ENCODE measurements at places on chromosomes 2 and 18. TPM values are rescaled to one million over a fixed set of nuclear protein-coding genes. Genes with fewer than 3 reads are reported as not detected.

DNA sequence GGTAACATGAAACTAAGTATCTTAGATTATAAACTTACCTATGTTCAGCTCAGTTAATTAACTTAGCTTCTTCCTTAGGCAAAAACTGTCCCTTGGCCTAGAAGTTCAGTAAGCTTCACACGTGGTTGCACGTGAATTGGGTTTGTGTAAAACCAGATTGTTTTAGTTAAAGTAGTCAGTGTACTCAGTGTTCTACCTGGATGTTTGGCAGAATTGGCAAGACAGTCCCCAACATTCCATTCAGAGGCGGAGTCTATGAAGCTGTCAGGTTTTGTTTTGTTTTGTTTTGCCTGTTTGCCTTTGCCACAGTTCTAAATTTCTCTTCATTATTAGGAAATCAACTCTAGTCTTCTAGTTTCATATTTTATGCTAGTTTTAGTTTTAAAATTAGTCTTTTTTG is 105.3 kb upstream of the ZEB2 start:
- H3K36me3 ChIP-seq, result peaks cover 4% of the 10 kb centered on the region
- no peak overlapping the region for H3K27ac ChIP-seq
- no peak for DNase-seq
- H3K27me3 ChIP-seq, result no peaks in the 10 kb centered on the region

- H3K27me3 ChIP-seq, result no peaks in the 10 kb centered on the region
- peaks cover 11% of the 10 kb centered on the region for H3K36me3 ChIP-seq
- DNase-seq, result peak; percentile 59
- H3K4me1 ChIP-seq, result peaks cover 17% of the 10 kb centered on the region
These were observed 142.8 kb upstream of the ALPP start for GRCh38 chr2:232235716-232236115.

GRCh38 chr2:148103946-148104345 is 83.1 kb downstream of the MBD5 start:
- no peak overlapping the region for H3K27ac ChIP-seq
- H3K4me1 ChIP-seq, result peaks cover 12% of the 10 kb centered on the region
- H3K36me3 ChIP-seq, result no peaks in the 10 kb centered on the region
- no peak for DNase-seq
- H3K4me3 ChIP-seq, result no peak overlapping the region
- H3K27me3 ChIP-seq, result no peaks in the 10 kb centered on the region

- no peak overlapping the region for H3K27ac ChIP-seq
- H3K4me3 ChIP-seq, result no peak overlapping the region
- no peaks in the 10 kb centered on the region for H3K27me3 ChIP-seq
These were observed 12.3 kb upstream of the MEP1B start for GRCh38 chr18:32177530-32177929.

DNA sequence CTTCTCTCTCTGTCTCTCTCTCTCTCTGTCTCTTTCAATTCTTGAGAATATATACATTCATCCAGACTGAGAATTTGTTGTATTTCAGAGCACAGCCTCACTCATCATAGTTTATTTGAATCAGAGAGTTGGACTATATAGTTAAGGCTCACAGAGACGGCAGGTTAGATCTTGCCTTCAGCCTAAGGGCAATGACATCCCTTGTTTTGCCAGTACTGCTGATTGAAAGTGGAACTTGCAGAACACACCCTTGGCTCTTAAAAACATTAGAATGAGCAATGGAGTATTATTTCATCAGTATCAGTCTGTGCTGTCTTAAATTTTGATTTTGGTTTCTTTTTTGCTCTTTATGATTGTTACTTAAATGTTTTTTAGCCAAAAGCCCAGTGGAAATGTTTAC is 62.0 kb upstream of the DSG1 start:
- no peak overlapping the region for H3K27ac ChIP-seq
- no peak for DNase-seq
- peaks cover 28% of the 10 kb centered on the region for H3K27me3 ChIP-seq
- no peak overlapping the region for H3K4me3 ChIP-seq

DNA sequence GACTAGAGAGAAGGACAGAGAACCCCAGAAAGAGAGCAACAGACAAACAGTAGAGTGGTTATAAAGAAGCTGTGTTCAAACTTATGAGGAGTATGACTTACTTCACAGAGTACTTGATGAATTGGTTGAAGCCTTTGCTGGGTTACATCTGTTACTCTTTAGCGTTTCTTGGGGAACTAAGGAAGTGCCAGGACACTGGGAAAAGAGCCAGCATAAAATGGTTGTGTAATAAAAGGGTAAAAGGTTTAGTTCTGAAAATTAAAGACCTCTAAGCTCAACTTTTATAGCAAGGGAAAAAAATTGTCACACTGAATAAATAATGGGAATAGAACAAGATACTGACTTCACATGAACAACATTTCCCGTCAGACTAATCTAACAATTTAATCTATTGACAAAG is 17.0 kb upstream of the STAT4 start:
- H3K27ac ChIP-seq, result peak overlapping the region; percentile 55
- H3K4me3 ChIP-seq, result no peak overlapping the region
- no peak for DNase-seq
- H3K27me3 ChIP-seq, result peaks cover 7% of the 10 kb centered on the region
- H3K36me3 ChIP-seq, result no peaks in the 10 kb centered on the region

DNA sequence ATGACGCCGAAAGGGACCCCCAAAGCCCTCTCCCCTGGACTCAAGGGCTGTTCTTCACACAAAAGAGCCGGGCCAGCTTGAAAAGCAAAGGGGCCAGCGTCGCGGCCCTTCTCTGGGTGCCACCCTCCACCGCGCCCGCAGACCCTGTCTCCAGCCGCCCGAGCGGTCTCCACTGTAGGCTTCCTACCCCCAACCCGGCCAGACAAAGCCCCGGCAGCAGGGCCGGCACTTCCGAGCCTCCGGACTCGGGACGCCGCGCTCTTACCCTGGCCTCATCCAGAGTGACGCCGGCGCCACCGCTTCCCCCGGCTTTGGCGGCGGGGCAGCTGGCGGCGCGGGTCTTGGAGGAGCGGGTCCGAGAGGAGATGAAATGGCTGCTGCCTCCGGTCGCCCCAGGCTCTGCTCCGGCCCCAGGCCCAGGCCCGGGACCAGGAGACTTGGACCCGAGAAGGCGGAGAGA is 603 bp downstream of the ATAD2B start:
- H3K27ac ChIP-seq, result peak overlapping the region; percentile 100
- peak; percentile 86 for DNase-seq
- peaks cover 48% of the 10 kb centered on the region for H3K4me1 ChIP-seq
- peak overlapping the region; percentile 93 for H3K4me3 ChIP-seq
- H3K36me3 ChIP-seq, result peaks cover 4% of the 10 kb centered on the region

GRCh38 chr2:24658531-24659202 is 134.5 kb downstream of the PTRHD1 start:
- H3K27me3 ChIP-seq, result no peaks in the 10 kb centered on the region
- no peak for DNase-seq
- H3K27ac ChIP-seq, result no peak overlapping the region
- H3K4me3 ChIP-seq, result no peak overlapping the region
- no peaks in the 10 kb centered on the region for H3K4me1 ChIP-seq

- peak overlapping the region; percentile 93 for H3K4me3 ChIP-seq
- peak overlapping the region; percentile 98 for H3K27ac ChIP-seq
- no peak for DNase-seq
- peaks cover 23% of the 10 kb centered on the region for H3K4me1 ChIP-seq
- H3K36me3 ChIP-seq, result no peaks in the 10 kb centered on the region
- H3K27me3 ChIP-seq, result no peaks in the 10 kb centered on the region
These were observed 563 bp upstream of the GMCL1 start for GRCh38 chr2:69828938-69829255.

DNA sequence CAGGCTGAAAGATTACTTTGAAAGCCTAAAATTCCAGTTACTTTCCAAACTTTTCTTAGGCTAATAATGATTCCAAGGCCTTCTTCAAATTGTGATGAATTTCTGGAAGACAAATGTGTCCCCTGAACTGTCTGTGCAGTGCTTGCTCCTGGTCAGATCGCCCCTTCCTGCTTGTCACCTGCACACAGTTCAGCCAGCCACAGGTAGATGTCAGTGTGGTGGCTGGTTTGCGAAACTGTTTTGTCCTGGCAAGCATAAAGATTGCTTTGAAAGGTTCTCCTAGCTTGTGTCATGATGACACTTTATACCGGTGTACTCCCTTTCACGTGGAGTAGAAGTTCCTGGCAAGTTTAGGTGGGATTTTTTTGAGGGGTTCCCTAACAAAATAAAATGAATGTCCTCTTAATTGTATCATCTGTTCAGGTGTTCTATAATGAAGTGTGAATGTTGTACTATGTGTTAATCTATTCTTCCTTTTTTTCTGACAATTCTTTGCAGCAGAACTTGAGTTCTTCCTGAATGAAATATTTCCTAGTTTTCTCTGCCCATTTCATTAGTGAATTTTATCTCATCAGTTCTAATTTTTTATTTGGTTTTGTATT is 298.8 kb downstream of the ZNF407 start:
- peaks cover 44% of the 10 kb centered on the region for H3K4me1 ChIP-seq
- H3K27ac ChIP-seq, result peak overlapping the region; percentile 8

DNA sequence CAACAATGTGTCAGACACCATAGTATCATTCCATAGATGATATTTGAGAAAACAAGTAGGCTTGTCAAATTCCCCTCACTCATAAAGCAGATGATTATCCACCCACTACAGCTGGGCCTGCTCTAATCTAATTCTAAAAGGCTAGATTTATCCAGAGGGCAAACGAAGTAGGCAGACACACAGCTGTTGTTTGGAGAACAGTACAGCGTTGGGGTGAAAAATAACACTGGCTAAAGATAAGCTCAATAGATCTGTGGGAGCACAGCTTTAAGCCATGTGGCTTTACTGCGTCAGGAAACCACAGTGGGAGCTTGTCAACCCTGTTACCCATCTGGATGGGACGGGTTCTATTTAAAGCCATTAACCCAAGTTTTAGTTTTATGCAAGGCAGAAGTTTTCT is 48.9 kb upstream of the COBLL1 start:
- peak overlapping the region; percentile 56 for H3K27ac ChIP-seq
- no peak overlapping the region for H3K4me3 ChIP-seq
- no peaks in the 10 kb centered on the region for H3K36me3 ChIP-seq
- no peaks in the 10 kb centered on the region for H3K27me3 ChIP-seq

DNA sequence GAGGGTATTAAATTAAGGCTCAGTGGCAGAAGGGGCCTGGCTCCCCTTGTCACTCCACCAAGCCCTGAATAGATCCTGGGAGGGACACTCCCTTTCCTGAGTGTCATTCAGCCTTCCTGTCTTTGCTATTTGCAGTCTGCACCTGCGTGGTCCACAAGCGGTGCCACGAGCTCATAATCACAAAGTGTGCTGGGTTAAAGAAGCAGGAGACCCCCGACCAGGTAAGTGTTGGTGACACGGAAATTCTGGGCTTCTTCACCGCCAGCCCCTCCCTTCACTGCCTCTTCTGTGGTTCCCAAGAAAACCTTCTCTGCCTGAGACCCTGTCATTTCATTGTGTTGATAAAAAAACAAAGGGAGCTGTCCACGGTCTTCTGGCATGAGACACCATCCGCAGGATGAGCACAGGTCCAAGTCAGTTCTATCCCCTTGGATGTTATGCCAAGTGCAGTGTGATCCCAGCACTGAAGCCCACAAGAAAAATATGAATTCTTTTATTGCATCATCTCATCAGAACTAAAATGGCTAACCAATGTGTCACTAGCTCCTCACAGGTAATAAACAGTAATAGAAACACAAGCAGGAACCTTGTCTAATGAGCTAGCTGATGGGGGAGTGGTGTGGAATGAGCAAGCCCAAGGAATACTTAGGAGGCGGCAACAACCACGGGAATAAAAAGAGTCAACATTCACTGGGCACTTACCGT is 316.9 kb upstream of the EPAS1 start:
- no peaks in the 10 kb centered on the region for H3K27me3 ChIP-seq
- no peak overlapping the region for H3K4me3 ChIP-seq
- peak; percentile 25 for DNase-seq
- H3K36me3 ChIP-seq, result peaks cover 5% of the 10 kb centered on the region
- no peak overlapping the region for H3K27ac ChIP-seq

DNA sequence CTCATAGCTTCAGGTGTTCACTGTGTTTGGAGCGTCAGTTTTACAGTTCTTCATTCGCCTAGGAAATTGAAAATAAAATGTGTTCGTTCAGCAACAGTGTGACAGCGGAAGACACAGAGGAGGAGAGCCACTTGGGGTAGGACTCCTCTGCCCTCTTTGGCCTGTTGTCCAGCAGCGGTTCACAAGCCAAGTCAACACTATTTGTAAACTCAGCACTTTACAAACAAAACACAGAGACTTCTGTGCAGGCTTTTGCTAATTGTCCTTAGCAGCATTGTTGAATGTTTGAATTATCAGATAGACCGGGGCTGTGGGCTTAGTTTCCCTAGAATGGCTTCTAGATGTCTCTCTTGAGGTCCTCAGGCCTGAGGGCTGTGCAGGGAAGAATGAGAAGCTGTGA is 73.2 kb downstream of the TNFRSF11A start:
- no peak for DNase-seq
- H3K36me3 ChIP-seq, result no peaks in the 10 kb centered on the region
- peaks cover 51% of the 10 kb centered on the region for H3K27me3 ChIP-seq
- no peak overlapping the region for H3K4me3 ChIP-seq
- no peak overlapping the region for H3K27ac ChIP-seq

DNA sequence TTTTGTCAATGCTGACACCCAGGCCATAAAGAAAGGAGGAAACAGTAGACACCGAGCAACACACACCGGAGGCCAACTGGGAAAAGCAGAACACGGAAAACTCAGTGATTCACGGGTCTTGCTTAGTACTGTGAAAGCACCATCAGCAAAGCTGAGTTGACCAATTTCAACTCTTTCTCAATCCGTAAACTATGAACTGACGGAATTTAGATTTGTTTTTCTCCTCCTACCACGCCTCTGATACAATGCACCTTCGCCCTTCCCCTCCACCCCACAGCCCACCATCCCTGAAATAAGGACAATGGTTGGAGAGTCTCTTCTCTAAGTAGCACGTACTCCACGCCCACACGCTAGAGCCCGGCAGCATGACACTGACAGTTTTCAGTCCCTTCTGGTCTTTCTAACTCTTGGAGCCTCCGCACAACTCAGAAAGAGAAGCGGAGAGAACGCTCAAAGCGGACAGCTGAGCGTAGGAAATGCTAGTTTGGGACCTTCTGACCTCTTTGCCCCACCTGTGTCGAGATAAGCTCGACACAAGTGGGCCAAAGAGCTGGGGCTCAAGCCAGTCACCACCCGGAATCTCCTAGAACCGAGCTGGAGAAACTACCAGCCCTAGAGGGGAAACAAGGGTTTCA is 669 bp downstream of the LNPK start:
- no peak for DNase-seq
- H3K4me1 ChIP-seq, result peaks cover 15% of the 10 kb centered on the region
- H3K27ac ChIP-seq, result peak overlapping the region; percentile 92
- H3K36me3 ChIP-seq, result no peaks in the 10 kb centered on the region
- H3K4me3 ChIP-seq, result peak overlapping the region; percentile 92

GRCh38 chr18:46663539-46663938 is 6.5 kb upstream of the LOXHD1 start:
- no peak overlapping the region for H3K27ac ChIP-seq
- H3K36me3 ChIP-seq, result no peaks in the 10 kb centered on the region
- H3K27me3 ChIP-seq, result peaks cover 20% of the 10 kb centered on the region
- no peak overlapping the region for H3K4me3 ChIP-seq

GRCh38 chr2:12932192-12932591 is 215.5 kb downstream of the TRIB2 start:
- peaks cover 66% of the 10 kb centered on the region for H3K4me1 ChIP-seq
- H3K4me3 ChIP-seq, result no peak overlapping the region
- no peaks in the 10 kb centered on the region for H3K36me3 ChIP-seq
- H3K27me3 ChIP-seq, result no peaks in the 10 kb centered on the region
- H3K27ac ChIP-seq, result no peak overlapping the region

Gene PLGLB2
- total RNA-seq, result 7.0 TPM

Gene HOXD13
- total RNA-seq, result not detected

Gene SEMA4F
- total RNA-seq, result 12.1 TPM

Gene CD28
- total RNA-seq, result not detected

Gene GAREM2
- 20.8 TPM for total RNA-seq

Gene NAB1
- 53.6 TPM for total RNA-seq

Gene INPP5D
- 0.40 TPM for total RNA-seq

Gene CDH7
- not detected for total RNA-seq

Gene GREB1
- 0.55 TPM for total RNA-seq

Gene CCDC85A
- total RNA-seq, result 1.5 TPM

Gene MLPH
- total RNA-seq, result 22.5 TPM

Gene NAT8
- not detected for total RNA-seq

Gene STARD6
- not detected for total RNA-seq

Gene SCG2
- total RNA-seq, result 132 TPM

Gene PRKAG3
- total RNA-seq, result not detected

All from osteocyte (in vitro differentiated cells).